ENCODE measurements at places on chromosomes 1 and 21.

- no peak for DNase-seq
Measured at GRCh38 chr1:227888404-227889046, 59.2 kb downstream of the WNT9A start.

DNA sequence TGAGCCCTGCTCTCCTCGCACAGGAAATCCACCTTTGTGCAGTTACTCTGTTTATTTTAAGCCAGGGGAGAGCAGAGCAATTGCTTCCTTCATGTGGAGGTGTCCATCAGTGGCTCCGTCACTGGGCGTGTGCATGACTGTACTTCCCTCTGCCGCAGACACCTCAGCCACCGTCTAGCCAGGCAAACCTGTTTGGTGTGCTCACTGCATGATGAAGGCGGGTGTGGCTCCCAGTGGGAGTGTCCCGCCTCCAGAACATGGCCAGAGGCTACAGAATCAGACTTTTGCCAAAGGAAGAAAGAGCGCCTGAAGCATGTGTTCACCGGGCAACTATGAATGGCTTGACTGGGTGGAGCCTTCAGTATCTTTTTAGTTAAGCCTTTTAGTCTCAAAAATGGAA is 26.1 kb upstream of the LAMC2 start:
- DNase-seq = no peak

GRCh38 chr1:74690909-74691308 is 17.3 kb upstream of the ERICH3 start:
- no peak for DNase-seq

- DNase-seq = no peak
Measured at GRCh38 chr1:57844382-57844980, 420.6 kb upstream of the DAB1 start.

- no peak for DNase-seq
Measured at GRCh38 chr21:44087426-44088400, 19.5 kb upstream of the PWP2 start.

- DNase-seq = peak; percentile 53
Measured at GRCh38 chr21:46368533-46369285, 44.8 kb downstream of the PCNT start.

DNA sequence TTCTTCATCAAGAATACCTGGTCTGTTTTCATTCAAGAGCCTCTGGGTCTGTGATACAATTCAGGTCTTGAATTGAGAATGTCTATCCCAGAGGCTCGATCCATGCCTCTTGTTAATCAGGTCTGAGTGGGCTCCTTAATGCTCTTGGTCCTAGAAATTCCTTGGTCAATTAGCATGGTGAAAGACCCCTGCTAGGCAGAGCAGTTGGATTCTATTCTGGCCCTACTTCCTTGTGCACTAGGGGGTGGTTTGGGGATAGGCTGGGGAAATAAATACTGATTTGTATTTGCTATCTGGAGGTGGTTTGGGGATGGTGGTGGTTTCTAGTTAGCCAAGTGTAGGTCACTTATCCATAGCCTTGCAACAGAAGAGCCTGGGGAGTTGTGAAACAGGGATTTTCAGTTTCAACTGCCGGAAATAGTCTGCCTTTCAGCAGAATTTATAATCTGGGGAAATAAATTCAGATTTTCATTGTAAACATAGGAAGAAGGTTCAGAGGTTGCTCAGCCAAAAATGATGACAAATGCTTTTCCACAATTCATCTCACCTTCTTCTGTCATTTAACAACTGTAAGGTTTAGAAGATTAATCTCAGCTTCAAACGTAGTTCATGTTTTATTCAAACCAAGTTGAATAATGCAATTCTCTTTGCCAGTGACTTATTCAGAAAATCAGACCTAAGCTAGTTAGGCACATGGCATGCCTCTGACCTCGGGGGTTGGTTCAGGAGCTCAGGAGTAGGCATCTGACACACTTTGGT is 22.2 kb upstream of the SCAF4 start:
- DNase-seq = no peak

DNA sequence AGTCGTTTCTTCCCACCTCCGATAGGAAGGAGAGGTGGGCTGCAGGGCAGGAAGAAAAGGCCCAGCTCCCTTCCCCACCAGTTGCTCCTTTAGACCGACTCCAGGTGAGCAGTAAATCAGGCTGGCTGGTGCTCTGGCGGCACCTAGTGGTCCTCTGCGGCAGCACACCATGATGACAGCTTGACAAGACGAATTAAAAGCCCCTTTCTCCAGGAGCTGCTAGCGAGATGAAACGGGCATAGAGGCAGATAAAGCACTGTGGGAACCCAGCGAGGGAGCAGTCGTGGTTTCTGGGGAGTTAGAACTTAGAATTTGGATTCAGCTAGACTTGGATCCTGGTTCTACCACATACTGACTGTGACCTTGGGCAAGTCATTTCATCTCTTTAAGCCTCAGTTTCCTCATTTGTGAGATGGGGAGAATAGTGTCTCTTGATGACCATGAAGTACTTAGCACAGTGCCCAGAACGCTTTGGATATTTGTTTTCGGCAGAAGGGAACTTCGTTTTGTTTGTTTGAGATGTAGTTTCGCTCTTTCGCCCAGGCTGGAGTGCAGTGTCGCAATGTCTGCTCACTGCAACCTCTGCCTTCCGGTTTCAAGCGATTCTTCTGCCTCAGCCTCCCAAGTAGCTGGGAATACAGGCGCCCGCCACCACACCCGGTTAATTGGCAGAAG is 21.8 kb upstream of the COL9A2 start:
- peak; percentile 92 for DNase-seq

- no peak for DNase-seq
Measured at GRCh38 chr1:84271441-84272151, 29.9 kb upstream of the SAMD13 start.

GRCh38 chr1:36284061-36284460 is 22.1 kb upstream of the SH3D21 start:
- DNase-seq = no peak

- no peak for DNase-seq
Measured at GRCh38 chr1:51423073-51423821, 92.9 kb upstream of the TTC39A start.

DNA sequence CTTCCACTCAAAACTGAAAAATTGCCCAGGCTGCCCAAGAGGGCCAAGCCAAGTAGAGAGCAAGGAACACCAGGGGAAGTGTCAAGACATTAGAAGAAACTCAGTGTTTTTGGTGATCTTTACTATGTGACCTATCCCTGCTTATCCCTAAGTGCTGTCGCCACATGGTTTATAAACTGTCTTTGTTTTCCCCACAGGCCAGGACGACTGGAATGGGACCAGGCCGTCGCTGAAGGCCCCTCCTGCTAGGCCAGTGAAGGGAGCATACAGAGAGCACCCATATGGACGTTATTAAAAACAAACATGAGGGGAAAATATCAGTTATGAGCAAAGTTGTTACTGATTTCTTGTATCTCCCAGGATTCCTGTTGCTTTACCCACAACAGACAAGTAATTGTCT is 28.7 kb downstream of the KHDRBS1 start:
- DNase-seq = no peak

- no peak for DNase-seq
Measured at GRCh38 chr21:26800970-26801431, 44.2 kb downstream of the ADAMTS1 start.

- DNase-seq = no peak
Measured at GRCh38 chr1:85553416-85554335, 26.9 kb upstream of the CCN1 start.

GRCh38 chr21:32562426-32562825 is 22.9 kb downstream of the TCP10L start:
- DNase-seq = peak; percentile 17

- no peak for DNase-seq
Measured at GRCh38 chr1:173411835-173412742, 65.0 kb upstream of the PRDX6 start.
